T-helper 1 cell treated with Interleukin-12 subunit alpha and Interleukin-12 subunit beta and Interleukin-4 antibody, amounts not matched to agents 30 ng/mL and 1 ng/mL, for 36 hours (primary cell): ENCODE measurements at places on chromosomes 5 and 9. TPM values are rescaled to one million over a fixed set of nuclear protein-coding genes. Genes with fewer than 3 reads are reported as not detected.

The NRARP gene
- total RNA-seq, result 1.5 and 1.8 TPM in 2 replicates

The SPATA31C2 gene
- not detected in 2 replicates for total RNA-seq

The MAMDC2 gene
- total RNA-seq, result not detected in 2 replicates

The ZNF354B gene
- 16.6 and 16.8 TPM in 2 replicates for total RNA-seq

The PSMB7 gene
- 137 and 140 TPM in 2 replicates for total RNA-seq

The BARHL1 gene
- total RNA-seq, result not detected in 2 replicates

The EHMT1 gene
- total RNA-seq, result 101 and 110 TPM in 2 replicates

The CBY3 gene
- total RNA-seq, result not detected in 2 replicates

The NKD2 gene
- 3.1 and 4.3 TPM in 2 replicates for total RNA-seq
